ENCODE measurements at places on chromosomes 1 and 21.

DNA sequence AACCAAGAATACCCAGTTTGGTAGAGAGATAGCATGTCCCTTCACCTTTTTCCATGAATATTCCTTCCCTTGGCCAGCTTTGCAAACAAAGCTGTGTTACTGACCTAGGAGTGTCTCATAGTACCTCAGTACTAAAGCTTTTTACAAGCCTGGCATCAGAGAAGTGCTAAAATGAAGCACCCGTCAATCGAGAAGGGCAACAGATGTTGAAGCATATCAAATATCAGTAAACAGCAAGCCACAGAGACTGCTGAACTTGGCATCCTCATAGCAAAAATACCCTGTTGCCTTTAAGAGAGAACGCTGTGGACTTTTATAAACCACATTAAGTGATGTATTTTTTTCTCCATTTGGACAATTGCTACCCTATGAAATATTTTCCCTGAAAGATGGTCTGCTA, 128.6 kb upstream of the HOOK1 start:
- no peak for DNase-seq

GRCh38 chr21:32411350-32412161, 950 bp upstream of the EVA1C start:
- DNase-seq: peak; percentile 35

DNA sequence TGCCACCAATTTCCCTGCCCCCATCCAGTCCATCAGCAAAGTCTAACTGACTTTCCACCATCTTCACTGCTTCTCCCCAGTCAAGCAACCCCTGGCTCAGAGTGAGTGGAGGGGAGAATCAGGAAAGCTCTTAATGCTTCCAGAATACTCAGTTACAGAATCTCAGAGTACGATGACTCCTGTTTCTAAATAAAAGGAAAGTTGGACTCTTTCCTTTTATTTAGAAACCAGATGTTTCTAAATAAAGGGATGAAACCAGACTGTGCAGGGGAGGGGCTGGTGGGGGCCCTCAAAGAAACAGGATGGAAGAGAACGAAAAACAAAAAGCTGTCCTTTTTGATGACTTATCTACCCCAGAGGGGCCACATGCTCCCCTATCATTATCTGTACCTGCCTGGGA, 85.2 kb upstream of the PPM1J start:
- no peak for DNase-seq

GRCh38 chr21:38669186-38669585, 136.5 kb upstream of the ETS2 start:
- DNase-seq: no peak

DNA sequence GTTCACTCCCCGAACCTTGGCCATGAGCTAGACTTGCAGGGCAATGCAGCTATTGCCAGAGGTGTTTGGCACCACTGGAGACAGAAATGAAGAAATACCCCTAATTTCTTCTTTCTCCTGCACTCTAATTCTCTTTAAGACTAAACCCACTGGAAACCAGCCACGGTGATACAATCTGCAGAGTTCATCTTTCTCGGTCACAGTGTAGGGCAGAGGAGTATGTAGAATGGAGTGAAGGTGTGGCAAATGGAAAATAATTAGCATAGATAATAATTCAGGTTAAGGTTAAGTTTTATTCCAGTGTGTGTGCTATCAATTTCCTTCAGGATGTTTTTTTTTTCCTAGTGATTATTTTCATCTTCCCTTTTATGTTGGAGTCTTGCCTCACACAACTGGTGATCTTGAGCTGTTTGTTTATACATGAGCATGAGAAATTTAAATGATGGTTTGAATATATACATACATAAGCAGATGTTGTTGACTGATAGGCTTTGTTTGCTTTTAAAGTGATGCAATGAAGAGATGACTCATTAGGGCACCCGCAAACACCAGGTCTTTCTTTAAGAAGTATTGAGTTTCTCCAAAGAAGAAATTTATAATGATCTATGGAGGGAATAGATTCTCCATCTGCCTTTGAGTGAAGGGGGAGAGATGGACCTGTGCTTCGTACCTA, 81.9 kb downstream of the SPATA17 start:
- DNase-seq: no peak

DNA sequence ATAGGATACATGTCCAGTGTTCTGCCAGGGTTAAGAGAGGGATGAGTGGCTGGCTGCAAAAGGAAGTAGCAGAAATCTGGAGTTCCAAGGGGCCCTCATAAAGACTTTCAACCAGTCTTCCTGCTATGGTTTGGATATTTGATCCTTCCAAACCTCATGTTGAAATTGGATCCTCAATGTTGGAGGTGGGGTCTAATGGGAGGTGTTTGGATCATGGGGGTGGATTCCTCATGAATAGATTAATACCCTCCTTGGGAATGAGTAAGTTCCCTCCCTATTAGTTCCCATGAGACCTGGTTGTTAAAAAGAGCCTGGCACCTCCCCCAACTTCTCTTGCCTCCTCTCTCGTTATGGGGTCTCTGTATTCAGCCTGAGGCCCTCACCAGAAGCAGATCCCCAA, 10.1 kb upstream of the GNG12 start:
- DNase-seq: no peak

GRCh38 chr21:42187976-42188653, 30.8 kb upstream of the ABCG1 start:
- peak; percentile 81 for DNase-seq

DNA sequence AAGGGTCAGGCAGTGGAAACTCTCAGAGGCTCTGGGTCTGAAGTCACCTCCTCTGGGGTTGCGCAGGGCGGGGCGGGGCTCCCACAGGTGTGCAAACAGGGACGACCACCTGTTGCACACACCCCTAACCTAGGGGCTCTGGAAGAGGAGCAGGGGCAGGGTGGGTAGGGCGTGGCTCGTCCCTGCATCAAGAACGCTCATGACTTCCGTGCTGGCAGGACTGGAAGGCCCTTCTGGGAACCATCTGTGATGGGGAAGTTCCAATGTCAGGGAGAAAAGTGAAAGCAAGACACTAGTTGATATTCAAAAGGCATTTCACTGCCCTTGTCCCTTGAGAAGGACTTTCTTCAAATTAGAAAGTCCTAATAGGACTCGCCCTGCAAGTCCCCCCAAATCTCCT, 22.1 kb upstream of the CLSTN1 start:
- DNase-seq: no peak

- DNase-seq: no peak
Observed at GRCh38 chr1:212555426-212555825, 53.1 kb upstream of the ATF3 start.

GRCh38 chr1:81877940-81878339, 77.2 kb downstream of the ADGRL2 start:
- DNase-seq: no peak

DNA sequence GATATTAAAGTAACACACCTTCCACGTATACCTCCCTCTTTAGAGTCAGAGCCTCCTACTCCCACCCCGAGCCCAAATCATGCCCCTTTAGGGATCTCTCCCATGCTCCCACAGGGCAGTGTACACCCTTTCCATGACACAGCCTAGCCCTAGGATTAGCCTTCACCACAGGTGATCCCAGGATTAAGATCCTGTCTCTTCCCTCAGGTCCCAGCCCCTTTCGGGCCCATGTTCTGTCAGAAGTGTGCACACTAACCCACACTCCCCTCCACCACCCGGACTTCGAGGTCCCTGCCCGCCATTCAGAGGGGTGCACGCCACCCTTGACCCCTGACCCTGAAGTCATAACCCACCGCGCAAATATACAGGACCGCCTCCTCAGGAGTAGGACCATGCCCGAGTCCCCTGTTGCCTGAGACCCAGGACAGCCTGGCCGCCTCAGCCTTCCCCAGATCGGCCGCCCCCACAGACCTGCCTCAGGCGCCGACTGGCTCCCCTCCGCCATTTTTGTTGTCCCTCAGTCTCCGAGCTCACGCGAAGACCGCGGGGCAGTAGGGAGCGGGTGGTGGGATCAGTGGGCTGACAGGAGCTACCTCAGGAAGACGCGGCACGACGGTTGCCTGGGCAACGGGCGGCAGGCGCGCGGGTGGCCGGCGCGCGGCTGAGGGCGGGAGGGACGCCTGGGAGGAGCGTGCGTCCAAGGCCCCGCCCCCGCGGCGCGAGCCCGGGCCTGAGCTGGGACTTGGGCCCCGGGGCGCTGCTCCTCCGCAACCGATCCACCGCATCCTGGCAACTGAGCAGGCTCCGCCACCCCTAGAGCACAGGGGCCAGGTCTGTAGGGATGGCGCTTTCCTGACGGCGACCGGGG, at the start of gene AGBL4:
Gene AGBL4, minus strand, starts transcription at position 663 of the 868 bp plus-strand sequence.
- DNase-seq: no peak

- DNase-seq: no peak
Observed at GRCh38 chr1:47646676-47647075, 208.8 kb downstream of the FOXD2 start.

GRCh38 chr1:27968692-27969091, 8.9 kb downstream of the XKR8 start:
- no peak for DNase-seq

GRCh38 chr1:245677461-245678240, 522.9 kb downstream of the KIF26B start:
- no peak for DNase-seq

GRCh38 chr1:59561796-59562195, 253.0 kb upstream of the HOOK1 start:
- no peak for DNase-seq

- DNase-seq: no peak
Observed at GRCh38 chr1:5244631-5245285, 590.3 kb downstream of the AJAP1 start.

- DNase-seq: no peak
Observed at GRCh38 chr1:224430511-224431113, 4.0 kb downstream of the WDR26 start.

DNA sequence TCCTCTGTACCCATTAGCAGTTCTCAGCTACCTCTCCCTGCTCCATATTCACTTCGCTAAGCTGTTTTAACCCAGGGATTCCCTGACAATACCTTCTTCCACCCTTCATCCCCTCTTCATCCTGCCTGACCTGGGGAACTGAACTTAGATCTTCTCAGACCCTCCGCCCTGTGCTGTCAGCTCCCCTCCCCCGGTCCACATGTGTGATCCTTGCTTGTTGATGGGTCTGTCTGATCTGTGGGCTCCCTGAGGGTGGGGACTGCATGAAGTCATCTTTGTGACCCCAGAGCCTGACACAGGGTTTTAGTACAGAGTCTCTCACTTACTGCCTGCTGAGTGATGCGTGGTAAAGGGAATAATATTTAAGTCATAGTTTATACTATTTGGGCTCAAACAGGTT, 11.8 kb downstream of the CHAF1B start:
- DNase-seq: no peak

- no peak for DNase-seq
Observed at GRCh38 chr1:65508051-65508450, 87.6 kb downstream of the LEPR start.

DNA sequence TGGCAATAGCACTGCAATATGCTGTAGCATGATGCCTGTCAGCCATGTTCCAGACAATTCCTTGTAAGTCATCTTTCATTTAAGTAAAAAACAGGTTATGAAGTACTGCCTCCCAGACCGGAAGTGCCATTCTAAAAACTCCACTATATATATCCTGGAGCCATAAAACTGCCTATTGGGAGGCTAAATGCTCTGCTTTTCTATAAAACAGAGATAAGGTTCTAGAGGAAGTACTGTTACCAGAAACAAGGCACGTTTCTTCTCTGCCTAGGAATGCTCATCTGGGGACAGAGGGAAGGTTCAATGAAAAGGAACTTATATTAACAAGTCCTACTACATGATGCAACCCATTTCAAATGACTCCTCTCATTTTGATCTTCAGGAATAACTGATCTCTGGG, 66.8 kb downstream of the GPR137B start:
- no peak for DNase-seq

DNA sequence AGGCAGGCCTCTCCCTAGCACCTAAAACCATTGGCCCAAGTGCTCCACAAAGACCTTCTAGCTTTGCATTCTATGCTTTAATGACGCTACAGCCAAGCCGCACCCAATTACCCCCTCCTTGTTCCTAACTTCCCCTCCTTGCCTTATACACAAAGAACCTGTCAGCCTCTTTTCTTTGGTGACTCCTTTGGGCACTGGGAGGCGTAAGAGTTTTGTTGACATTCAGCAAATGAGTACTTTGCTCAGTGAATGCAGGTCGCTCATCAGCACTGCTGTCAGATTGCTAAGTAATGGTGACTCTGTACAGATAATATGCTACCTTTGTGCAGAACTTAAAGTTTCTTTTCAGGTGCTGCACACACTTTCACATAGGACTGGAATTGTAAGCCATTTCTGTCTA, 187.6 kb upstream of the FAM78B start:
- DNase-seq: no peak

GRCh38 chr1:176494436-176494835, 31.5 kb downstream of the PAPPA2 start:
- no peak for DNase-seq

GRCh38 chr1:93056214-93056613, 22.9 kb upstream of the MTF2 start:
- no peak for DNase-seq

GRCh38 chr1:3033040-3033789, 11.9 kb downstream of the ACTRT2 start:
- peak; percentile 41 for DNase-seq

DNA sequence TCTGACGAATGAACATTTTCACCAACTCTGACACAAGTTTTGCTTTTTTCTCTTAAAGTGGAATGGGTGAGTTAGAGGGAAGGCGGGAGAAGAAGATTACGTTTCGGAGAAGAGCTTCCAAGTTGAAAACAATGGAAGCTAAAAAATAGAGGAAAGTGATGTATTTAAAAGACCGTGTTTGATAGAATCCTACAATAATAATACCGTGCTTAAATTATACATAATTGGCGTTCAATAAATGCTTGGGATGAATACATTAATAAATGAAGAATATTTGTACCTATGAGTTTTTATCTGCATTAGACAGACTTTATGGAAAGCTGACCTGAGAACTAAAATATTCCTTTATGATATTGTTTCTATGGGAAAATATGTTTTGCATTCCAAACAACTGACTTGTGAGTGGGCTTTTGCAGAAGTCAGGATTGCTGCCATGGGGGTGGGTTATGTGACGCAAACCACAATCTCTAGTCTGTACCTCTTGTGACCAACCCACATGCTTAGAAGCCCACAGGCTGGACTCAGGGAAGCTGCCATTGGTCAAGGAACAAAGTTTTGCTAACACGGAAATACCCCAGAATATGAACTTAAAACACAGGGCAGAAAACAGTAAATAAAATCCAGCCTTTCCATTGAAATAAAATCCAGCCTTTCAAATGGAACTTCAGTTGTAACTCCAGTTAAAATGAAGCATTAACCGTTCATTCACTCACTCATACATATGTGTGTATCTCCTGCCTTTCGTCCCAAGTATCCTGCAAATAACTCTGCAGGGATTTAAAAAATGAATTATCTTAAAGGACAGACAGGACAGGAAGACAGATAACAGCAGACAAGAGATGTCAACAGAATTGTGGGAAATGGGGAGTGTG, 21.3 kb upstream of the ATF3 start:
- DNase-seq: no peak
